NCI-H2081 (cell line): ENCODE measurements at places on chromosomes 13 and 19.
A peak's percentile ranks its signal among the peaks of the same experiment; 100 is the strongest.

- no peak for DNase-seq
Observed at GRCh38 chr13:33090755-33091414, 74.7 kb downstream of the KL start.

- DNase-seq, result no peak
Observed at GRCh38 chr13:42038661-42039456, 9.6 kb upstream of the DGKH start.

DNA sequence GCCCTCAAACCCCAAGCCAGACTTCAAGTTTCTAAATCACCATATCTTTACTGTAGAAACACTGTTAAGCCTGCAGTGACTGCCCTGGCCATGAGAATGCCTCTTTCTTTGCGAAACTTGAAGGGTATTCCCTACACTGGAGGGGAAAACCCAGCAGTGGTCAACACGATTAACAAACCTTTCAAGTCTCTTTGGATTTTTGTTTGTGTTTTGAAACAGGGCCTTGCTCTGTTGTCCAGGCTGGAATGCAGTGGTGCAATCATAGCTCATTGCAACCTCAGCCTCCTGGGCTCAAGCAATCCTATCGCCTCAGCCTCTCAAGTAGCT lies 17.4 kb upstream of the POMP start:
- no peak for DNase-seq

DNA sequence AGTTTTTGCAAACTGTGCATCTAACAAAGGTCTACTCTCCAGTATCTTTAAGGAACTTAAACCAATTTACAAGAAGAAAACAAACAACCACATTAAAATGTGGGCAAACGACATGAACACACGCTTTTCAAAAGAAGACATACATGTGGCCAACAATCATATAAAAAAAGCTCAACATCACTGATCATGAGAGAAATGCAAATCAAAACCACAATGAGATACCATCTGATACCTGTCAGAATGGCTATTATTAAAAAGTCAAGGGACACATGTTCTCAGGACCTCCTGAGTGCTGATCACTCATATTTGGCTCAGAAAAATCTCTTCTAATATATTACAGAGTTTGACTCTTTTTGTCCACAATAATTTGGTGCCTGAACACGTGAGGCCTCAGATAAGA lies 14.2 kb upstream of the LILRB1 start:
- DNase-seq, result no peak

GRCh38 chr19:51440846-51441409 lies 17.3 kb downstream of the SIGLEC8 start:
- DNase-seq, result no peak

- no peak for DNase-seq
Observed at GRCh38 chr19:41366089-41366488, 2.1 kb upstream of the B9D2 start.

DNA sequence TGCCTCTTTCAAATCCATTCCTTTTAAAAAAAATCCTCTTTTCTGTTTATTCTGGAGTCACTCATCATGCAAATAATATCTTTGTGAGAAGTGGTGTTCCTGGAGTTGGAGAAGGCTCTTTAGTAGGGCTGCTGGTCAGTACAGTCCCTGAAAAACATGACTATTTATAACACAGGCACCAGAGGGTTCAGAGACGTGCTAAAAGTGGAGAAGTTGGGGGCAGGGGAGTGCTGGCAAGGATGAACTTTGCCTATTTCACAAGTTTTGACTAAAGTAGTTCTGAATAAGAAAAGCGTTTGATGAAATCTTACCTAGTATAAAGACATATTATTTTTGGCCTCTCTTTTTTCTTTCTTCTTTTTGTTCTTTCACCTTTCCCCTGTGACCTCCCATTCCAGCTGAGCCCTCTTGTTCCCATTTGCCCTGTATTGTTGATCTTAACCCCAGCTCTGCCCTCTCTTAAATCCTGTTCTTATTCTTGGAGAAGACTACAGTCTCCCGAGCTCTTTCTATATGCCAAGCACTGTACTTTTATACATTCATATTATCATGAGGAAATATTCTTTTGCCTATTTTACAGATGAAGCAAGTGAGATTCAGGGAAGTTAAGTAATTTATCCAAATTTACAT lies 129.1 kb downstream of the TM9SF2 start:
- no peak for DNase-seq

- no peak for DNase-seq
Observed at GRCh38 chr13:110575322-110576069, 14.0 kb upstream of the RAB20 start.

DNA sequence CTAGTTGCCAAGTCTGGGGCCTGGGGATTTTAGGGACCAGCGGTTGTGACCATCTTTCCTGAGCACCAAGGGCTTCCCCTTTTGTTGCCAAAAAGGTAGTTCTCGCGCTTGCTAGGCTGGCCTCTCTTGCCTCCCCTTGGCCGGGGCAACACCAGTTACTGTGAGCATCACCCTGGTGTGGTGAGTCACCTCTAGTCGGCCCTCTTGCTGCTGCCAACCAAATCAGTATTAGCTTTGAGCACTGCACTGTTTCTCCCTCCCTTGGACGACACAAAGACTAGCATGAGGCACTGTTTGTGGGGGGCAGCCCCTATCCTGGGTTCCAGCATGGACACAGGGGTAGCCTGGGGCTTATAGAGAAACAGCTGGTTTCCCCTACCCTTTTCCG lies 6.9 kb downstream of the SYDE1 start:
- DNase-seq, result no peak

DNA sequence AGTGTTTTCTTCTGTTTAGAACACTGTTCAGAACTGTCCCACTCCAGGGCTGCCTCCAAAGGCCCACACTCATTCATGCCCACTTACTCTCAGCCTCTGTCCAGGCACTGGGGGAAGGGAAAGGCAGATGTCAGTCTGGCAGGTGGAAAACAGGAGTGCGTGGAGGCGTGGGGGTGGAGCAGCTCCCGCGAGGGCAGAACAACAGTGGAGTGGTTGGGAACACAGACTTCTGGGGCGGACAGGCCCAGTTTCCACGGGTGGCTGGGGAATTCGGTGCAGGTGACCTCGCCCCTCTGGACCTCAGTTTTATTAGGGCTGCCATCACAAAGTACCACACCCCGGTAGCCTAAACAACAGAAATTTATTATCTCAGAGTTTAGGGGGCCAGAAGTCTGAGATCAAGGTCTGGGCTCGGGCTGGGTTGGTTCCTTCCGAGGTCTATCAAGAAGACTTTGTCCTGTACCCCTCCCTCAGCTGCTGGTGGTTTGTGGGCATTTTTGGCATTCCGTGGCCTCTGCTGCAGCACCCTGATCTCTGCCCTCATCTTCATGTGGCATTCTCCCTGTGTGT lies 59.7 kb downstream of the SIPA1L3 start:
- DNase-seq, result no peak

- DNase-seq, result no peak
Observed at GRCh38 chr13:31116224-31116623, 45.5 kb downstream of the HSPH1 start.

GRCh38 chr19:31211088-31211487 lies 138.1 kb downstream of the TSHZ3 start:
- no peak for DNase-seq

- DNase-seq, result no peak
Observed at GRCh38 chr19:6423499-6424194, 964 bp downstream of the KHSRP start.

GRCh38 chr19:31054430-31054829 lies 294.8 kb downstream of the TSHZ3 start:
- no peak for DNase-seq

DNA sequence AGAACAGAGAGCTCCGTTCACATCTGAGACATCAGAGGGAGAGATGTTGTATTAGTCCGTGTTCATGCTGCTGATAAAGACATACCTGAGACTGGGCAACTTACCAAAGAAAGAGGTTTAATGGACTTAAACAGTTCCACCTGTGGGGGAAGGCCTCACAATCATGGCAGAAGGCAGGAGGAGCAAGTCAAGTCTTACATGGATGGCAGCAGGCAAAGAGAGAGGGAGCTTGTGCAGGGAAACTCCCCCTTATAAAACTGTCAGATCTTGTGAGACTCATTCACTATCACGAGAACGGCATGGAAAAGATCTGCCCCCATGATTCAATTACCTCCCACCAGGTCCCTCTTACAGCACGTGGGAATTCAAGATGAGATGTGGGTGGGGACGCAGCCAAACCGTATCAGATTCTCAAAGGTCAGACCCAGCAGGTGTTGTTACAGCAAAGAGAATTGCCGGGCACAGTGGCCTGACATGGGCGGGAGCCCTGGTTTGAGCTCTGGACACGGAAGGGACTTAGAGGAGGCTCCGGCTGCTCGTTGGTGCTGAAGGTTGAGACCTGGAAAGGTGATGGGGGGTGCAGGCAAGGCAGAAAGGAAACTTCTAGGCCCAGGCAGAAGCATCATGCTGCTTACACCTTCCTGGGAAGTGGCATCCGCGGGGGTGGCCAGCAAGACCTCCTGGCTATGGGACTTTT lies 33.1 kb downstream of the PEX11G start:
- DNase-seq, result no peak

DNA sequence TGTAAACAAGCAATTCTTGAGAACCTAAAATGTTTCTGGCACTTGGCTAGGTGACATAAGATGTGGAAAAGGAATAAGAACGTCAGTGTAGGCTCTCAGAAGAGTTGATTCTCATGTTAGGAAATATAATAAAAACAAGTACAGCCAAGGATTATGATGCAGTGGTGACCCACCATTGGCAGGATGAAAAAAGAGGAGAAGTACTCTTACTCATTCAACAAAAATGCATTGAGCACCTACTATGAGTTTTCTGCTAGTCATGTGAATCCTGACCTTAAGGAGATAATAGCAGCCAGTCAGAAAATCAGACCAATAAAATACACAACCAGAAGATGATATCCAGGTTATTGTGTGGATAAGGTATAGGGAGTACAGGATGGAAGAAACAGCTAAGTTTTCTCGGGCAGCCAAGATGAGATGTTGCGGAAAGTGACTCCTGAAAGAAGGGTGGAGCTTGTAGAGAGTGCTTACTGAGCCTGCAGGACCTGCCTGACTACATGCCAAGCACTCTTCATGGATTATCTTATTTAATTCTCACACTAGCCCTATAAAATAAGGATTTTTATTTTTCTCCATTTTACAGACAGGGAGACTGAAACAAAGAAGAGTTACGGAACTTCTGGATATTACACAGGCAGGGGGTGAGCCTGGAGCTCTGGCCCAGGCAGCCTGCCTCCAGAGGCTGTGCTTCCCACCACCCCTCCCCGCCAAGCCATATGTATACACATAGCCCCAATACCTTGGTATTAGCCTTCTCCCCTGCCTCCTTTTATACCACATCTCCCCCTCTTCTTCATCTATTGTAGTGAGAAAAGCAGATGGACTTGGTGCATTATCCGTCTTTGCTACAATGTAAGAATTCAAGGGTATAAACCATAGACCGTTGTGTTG lies 58.0 kb downstream of the TGDS start:
- DNase-seq, result no peak

GRCh38 chr13:50116430-50116973 lies 101.3 kb downstream of the KCNRG start:
- DNase-seq, result no peak

GRCh38 chr19:2503521-2504109 lies 27.7 kb downstream of the GADD45B start:
- no peak for DNase-seq

- DNase-seq, result peak; percentile 35
Observed at GRCh38 chr19:409516-410242, 732 bp upstream of the C2CD4C start.

DNA sequence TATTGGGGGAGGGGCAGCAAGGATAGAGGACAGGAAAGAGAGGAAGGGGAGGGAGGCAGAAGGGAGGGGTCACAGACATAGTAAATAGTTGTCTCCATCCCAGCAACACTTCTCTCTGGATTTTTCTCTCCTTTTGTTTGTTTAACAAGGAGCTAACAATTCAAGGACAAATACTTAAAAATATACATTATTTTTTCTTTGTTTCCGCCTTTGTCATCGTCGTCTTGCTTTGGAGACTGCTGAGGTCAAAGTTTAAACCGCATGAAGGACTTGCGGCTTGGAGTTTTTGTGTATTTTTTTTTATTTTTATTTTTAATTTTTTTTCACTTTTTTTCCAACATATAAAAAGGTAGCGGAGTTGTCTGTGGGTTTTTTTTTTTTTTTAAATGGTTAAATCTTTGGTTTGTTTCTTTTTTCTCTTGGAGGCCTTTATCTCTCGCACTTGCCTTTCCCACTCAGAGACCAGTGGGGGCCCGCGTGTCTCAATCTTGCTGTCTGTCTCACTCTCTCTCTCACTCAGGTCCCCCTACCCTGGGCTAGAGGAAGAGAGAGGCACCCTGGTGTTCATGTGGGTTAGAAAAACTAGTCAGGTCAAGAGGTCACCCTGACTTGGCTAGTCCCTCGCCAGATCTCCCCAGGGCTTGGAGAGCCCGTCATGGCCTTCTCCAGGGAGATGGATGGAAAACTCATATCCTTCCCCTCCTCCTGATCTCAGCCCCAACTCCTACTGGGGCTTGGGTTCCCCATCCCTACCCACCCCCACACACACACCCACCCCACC lies 11.0 kb downstream of the ZNF574 start:
- DNase-seq, result no peak

GRCh38 chr19:35458731-35459391 lies 10.8 kb downstream of the FFAR2 start:
- DNase-seq, result no peak

DNA sequence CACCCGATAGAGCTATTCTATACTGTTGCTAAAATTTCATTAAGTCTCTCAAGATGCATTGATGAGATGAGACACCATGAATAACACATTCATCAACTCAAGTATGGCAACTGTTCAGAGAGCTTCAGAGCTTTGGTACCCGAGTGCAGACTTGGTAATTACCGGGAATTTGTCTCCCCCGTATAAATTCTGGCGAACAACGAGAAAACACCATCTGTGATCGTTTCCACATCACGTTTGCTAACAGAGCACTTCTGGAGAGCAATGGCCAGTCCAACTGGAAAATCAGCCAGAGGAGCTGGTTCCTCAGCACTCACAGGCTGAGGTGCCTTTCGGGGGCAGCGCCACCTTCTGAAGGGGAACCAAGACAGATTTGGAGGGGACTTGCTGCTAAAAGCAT lies 40.2 kb downstream of the SUGP2 start:
- DNase-seq, result no peak

DNA sequence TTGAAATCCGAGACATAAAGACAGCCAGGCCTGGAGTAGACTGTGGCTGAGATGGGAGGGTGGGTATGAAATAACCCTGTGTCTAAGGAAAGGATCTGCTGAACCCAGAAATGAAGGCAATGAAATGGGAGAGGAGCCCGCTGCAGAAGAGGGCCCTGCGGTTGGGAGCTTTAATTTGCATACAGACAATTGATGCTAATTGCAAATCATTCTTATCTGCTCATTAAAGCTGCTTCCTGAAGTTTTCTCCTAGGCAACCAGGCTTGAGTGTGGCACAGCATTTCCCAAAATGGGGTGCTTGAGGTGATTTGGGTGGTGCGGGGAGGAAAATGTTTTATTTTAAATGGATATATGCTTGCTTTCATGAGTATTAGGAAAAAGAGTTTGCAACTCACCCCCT lies 55.4 kb downstream of the DPF1 start:
- no peak for DNase-seq
